NCI-H2029 treated with DMSO at 0.1 percent for 48 hours (cell line): ENCODE measurements at places on chromosomes 6 and 20.

GRCh38 chr20:50005471-50005981 lies 22.7 kb downstream of the SNAI1 start:
- DNase-seq, result no peak

GRCh38 chr6:41728073-41728936 lies 7.1 kb downstream of the TFEB start:
- DNase-seq, result peak; percentile 73

DNA sequence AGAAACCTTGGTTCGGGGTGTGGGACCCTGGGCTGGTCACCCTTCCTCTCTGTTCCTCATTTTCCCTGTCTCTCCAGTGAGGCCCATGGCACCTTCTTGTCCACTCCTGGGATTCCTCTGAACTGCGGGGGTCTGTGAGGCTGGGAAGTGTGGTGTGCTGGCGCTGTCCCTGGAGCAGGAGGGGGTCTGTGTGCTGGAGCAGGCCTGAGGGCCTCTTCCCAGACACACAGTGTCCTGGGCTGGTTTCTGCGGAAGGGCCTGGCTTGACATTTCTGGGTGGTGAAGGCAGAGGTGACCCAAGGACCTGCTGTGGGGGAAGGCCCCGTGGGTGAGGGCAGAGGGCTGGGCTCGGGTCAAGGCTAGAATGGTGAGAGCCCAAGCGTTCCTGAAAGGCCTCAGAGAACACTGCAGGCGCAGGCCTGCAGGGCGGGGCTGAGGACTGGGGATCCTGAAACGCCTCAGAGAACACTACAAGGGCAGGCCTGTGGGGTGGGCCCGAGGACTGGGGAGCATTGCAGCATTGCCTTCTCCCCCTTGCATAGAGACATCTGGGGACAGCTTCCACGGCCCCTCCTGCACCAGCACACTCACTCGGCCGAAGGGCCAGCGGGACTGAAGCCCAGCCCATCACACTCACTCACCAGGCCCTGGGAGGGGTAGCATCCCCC lies 10.6 kb upstream of the BAK1 start:
- no peak for DNase-seq

DNA sequence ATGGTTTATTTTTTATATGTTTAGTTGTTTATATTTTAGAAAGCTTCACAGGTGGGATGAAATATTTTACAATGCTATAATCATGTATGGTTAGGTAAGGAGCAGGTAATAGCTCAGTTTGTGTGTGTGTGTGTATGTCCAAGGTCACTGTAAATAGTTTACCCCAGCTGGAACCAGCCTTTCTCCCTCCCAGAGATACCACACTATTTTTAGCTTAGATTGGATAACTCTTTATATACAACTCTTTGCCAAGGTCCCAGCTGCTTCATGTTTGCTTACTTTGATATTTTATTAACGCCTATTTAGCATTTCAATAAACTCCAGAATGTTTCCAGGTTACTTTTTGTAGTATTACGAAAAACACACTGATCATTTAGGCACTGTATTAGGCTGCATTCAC lies 1.8 kb upstream of the PEX7 start:
- no peak for DNase-seq

DNA sequence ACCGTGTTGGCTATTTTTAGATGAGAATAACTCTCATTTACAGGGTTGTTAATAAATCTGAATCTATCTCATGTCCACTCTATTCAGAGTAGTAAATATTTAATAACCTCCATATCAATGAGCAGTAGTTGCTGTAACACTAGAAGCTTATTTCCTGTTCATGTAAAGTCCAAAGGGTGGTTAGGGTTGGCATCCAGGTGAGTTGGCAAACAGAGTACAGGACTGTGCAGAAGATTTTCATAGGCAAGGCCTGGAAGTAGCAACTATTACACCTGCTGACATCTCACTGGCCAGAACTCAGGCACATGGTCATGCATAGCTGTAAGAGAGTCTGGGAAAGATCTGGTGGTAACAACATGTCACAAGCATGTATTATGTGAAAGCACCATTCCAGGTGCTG lies 147.5 kb downstream of the PHF3 start:
- DNase-seq, result no peak
